ENCODE measurements at places on chromosomes 16 and 17.

- DNase-seq = no peak
Measured at GRCh38 chr17:75036643-75037268, 10.0 kb downstream of the ATP5PD start.

DNA sequence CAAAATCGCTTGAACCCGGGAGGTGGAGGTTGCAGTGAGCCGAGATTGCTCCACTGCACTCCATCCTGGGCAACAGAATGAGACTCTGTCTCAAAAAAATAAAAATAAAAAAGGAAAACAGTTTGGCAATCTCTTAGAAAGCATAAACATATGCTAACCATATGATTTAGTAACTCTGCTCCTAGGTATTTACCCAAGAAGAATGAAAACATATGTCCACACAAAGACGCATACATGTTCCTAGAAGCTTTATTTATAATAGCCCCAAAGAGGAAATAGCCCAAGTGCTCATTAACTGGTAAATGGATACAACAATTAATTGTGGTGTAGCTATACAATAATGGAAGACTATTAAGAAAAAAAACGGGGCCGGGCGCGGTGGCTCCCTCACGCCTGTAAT is 18.5 kb upstream of the CDH1 start:
- no peak for DNase-seq

DNA sequence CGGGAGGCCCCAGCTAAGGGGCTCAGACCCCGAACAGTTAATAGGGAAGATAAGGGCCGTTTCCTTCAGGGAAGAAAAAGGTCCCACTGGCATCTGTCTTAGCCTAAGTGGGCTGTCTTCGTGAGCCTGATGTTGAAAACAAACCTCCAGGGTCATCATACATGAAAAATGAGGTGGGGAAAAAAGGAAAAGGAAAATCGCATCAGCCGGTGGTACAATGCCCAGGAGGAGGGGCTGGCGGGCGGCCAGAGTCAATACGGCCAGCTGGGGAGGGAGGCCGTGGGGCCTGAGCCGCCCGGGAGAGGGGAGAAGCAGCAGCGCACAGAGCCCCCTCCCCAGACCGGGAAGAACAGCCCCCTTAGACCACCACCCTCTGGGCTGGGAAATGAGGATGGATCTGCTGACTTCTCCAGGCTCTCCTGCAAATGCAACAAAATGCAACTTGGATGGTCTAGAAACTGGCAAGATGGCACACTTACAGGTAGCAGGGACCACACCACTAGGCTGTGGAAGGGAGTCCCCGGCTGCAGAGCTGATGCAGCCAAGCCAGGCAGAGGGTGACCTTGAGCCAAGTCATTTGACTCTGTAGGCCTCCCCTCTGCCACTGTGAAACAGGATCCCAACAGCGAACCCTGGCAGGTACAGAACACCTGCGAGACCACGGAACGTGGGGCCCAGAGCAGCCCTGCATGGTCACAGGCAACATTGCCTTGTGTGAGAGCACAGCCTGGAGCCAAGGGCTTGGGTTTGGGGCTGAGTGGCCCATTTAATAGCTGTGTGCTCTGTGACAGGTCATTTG is 448.5 kb downstream of the SOX9 start:
- no peak for DNase-seq

DNA sequence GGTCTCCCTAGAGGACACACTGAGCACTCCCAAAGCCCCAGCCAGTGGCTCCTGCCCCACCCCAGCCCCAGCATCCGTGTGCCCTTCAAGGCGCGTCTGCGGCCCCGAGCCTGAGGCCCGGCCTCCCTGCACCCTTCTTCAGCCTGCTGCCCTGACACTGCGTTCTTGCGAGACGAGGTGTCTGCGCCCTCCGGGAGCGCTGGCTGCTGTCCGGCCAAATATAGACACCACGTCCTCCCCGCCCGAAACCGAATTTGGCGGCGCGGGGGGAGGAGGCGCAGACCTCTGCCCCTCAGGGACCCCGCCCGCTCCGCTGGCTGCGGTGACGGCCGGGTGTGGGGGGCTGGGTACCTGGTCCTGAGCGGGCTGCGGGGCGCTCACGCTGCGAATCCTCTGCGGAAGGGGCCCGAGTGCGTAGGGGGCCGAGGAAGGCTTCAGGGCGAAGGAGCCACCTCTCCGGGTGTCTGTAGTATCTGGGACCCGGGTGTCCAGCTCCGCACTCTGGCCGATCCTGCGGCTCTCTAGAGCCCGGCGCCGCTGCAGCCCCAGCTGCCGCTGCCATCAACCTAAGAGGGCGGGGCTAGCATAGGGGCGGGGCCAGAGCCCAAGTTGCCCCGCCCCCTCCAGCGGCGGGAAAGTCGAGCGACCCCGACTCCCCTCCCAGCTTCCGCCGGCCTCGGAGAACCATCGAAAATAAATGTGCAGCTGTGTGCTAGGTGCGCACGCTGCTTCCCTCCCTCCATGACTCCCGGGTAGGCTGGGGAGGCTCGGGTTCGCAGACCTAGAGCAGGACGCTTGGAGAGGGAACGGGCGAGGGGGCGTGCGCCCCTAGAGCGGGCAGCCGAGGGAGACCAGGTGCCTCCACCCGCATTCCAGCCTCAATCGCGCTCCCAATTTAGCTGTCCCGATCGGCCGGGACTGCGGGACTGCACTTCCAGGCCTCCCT is at the start of gene CORO6:
Gene CORO6, minus strand, starts transcription at position 576 of the 946 bp plus-strand sequence. CDS start 1,491 bp downstream, outside the sequence.
- peak; percentile 75 for DNase-seq

- DNase-seq = no peak
Measured at GRCh38 chr17:45976755-45977505, 22.1 kb upstream of the STH start.

DNA sequence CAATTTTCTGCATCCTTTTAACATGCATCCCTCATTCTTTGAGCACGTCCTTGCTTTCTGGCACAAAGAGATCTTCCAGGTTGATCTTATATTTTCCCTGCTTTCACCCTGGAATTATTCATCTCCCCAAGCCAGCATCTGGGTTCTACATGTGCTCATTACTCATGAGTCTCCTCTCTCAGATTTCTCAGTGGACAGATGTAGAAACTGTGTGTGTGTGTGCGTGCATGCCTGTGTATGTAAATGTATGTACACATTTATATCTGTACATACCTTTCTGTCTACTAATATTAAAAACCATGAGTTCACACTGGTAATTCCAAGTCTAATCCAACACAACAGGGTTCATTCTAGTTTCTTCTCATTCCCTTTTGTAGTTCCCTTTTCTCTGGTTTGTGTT is 41.9 kb upstream of the NSRP1 start:
- no peak for DNase-seq

- DNase-seq = no peak
Measured at GRCh38 chr17:2062571-2063183, 7.8 kb downstream of the HIC1 start.

- no peak for DNase-seq
Measured at GRCh38 chr16:70588565-70588964, 57.8 kb upstream of the IL34 start.

- DNase-seq = no peak
Measured at GRCh38 chr17:65173284-65173793, 36.2 kb downstream of the RGS9 start.

DNA sequence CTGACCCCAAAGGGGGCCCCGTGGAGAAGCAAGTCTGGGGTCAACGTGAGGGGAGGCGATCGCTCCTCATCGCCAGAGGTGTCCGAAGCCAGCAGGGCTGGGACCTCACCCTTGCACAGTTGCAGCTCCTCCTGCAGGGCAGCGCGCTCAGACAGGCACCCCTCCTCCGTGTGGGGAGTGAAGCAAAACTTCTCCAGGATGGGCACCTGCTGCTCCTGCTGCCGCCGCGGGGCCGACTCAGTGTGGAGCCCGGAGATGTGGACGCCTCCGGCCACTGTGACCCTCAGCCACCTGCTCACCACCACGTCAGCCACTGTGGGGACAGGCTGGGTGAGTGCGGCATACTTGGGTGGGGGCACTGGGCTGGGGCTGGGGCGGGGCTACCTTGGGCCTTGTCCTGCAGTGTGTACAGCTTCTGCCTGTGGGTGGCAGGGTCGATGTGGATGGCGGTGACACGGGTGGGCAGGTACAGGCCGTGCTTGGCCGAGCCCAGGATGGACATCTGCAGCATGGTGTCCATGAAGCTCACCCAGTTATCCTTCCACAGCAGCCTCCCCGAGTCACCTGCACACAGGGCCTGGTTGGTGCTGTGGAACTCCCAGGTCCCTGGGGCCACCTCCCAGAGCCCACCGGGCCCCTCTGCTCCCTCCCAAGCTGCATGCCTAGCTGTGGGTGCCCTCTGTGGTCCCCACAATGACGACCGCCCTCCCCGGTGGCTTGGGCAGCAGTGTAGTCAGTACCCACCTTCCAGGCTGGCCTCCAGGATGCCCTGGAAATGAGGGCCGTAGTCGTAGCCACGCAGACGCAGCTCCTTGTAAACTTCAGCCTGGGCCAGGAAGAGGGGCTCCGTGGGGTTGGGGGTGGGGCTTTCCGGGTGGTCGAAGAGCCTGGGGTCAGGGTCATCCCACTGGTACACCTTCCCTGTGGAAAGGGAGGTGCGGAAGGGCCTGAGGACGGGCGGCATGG is 10.8 kb downstream of the FASN start:
- no peak for DNase-seq

DNA sequence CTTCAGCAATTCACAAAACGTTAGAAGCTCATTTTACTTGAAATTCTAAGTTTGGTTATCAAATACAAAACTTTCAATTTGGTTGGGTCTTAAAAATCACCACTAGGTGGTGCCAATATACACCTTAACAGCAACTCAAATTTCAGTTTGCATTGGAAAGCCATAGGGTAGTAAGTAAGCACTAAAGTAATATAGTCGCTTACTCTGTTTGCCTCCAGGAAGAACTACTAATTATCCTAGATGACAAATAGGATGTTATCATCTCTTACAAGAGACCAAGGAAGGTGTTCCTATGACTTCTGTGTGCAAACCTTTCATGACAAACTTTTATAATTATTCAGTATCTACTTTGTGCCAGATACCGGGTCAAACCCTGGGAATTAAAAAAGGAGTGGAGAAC is 93.3 kb downstream of the MYO1D start:
- DNase-seq = no peak

DNA sequence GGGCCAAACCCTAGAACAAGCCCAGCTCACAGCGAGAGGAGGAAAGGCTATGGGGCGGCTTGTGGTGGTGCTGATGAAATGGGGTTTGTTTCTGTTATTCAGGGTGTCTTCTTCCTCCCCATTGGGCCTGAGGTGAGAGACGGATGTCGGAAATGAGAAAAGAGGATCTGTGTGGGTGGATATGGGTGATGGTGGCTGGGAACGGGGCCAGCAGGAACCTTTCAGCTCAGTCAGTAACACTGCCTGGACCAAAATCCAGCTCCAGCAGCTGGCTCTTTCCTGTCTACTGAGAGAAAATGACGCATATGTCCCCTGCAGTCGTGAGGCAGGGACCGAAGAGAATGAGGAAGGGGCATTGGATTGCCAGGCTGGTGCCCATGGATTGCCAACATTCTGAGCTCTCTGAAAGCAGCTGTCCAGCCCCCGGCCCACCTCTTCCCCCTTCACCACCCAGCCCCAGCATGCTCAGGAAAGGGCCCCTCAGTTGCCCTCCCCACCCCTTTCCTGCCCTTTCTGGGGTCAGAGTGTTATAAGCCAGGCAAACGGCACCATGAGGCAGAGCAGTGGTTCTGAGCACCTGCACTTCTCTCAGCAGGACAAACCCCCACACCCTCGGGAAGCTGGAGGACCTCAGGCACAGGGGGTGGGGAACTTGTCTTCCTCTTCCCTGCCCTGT is 4.0 kb downstream of the MYH3 start:
- no peak for DNase-seq

- peak; percentile 80 for DNase-seq
Measured at GRCh38 chr17:29116804-29117753, 63.1 kb downstream of the MYO18A start.

- no peak for DNase-seq
Measured at GRCh38 chr17:7241090-7241733, 1.0 kb downstream of the GABARAP start.

DNA sequence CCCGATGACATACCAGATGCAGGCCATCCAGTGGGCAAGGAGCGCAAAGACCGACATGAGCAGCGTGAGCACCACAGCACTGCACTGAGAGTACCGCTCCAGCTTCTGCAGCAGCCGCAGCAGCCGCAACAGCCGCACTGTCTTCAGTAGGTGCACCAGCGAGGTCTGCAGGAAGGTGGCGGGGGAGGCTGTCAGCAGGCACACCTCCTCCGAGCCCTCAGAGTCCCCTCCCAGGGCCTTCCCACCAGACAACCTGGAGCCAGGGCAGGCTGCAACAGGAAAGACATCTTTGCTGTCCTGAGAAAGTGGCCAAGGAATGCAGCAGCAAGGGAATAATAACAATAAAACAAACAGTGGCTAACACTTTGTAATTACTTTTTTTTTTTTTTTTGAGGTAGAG is 9.1 kb downstream of the KCNH4 start:
- no peak for DNase-seq

DNA sequence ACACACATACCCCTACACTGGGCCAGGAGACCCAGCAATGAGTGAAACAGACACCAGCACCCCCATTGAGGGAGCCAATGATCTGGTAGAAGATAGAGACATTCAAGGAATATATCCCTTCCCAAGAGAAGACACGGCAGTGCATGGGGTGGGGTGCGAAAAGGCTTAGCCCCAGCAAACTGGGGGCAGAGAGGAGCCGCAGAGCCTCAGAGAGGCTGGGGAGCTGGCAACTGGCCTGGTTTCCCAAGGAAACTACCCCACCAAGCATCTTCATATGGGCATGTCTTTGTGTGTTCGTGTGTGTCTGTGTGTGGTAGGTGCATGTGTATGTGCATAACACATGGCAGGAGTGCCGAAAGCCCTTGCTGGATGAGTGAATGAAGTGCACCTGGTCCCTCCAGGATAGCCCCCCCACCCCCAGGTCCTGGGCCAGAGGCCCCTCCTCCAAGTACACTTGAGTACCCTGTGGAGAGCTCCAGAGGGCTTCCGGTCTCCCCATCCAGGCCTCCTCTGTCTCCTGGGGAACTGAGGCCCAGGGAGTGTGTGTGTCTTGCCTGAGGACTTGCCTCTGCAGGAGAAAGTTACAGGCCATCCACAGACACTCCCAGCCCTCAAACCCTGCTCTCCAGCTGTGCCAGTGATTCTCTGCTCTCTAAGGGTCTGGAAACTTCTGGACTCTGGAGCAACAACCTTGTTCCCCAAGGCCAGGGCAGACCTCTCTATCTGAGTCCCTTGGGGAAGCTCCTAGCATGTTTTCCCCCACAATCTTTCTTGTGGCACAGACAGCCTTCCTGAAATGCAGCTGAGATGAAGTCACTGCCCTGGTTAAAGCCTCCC is 15.9 kb downstream of the TBX2 start:
- no peak for DNase-seq

- no peak for DNase-seq
Measured at GRCh38 chr17:19647697-19648474, 665 bp upstream of the ALDH3A2 start.

GRCh38 chr17:8164815-8165131 is 2.0 kb upstream of the VAMP2 start:
- DNase-seq = no peak

- no peak for DNase-seq
Measured at GRCh38 chr16:404971-405486, 3.3 kb downstream of the DECR2 start.

All from neural crest cell (in vitro differentiated cells).